ENCODE measurements at places on chromosomes 5 and 9.

GRCh38 chr5:98204798-98205197 is 568.7 kb upstream of the RGMB start:
- DNase-seq, result no peak

GRCh38 chr9:86202338-86202882 is 57.0 kb downstream of the C9orf153 start:
- DNase-seq, result no peak

DNA sequence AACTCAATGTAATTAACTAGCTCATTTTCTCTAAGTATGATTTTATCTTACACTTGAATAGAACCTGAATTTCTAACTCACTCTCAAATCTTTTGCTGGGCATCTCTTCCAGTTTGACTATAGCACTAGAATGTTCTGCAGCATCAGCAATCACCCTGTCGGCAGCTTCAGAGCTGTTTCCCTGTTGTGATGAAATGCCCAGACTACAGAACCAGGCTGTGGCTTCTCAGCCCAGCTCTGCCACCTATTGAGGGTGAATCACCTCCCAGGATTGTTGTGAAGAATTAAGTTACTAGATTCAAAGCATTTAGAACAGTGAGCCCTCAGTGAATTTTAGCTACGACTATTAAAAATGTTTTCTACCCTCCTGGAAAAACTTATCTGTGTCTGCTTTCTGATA is 90.4 kb upstream of the ANKRD55 start:
- no peak for DNase-seq

DNA sequence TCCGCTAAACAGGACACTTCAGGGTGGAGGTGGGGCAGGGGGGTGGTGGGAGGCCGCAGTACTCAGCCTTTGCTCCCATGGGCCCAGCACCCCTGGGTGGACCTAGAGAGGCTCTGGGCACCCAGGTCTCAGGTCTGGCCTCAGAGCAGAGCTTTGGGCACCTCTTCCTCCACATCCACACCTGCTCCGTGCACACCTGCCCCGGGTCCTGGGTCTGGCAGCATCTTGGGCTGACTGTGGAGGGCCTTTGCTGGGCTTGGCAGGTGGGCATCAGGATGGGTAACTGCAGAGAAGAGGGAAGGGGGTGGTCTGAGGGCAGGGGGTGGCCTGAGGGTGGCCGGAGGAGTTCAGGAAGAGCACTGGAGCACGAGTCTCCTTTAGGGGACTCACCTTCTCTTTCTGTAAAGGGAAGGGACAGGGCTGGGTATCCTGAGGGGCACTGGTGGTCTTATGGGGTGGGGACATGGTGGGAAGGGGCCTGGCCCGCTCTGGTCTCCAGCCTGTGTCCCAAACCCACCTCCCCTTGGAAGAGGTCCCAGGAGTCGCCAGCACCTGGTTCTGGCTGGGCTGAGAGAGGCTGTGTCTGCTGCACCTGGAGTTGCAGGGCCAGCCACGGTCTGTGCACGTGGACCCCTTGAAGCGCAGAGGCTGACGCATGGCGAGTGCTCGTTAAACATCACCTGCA is 106.7 kb upstream of the IER5L start:
- no peak for DNase-seq

DNA sequence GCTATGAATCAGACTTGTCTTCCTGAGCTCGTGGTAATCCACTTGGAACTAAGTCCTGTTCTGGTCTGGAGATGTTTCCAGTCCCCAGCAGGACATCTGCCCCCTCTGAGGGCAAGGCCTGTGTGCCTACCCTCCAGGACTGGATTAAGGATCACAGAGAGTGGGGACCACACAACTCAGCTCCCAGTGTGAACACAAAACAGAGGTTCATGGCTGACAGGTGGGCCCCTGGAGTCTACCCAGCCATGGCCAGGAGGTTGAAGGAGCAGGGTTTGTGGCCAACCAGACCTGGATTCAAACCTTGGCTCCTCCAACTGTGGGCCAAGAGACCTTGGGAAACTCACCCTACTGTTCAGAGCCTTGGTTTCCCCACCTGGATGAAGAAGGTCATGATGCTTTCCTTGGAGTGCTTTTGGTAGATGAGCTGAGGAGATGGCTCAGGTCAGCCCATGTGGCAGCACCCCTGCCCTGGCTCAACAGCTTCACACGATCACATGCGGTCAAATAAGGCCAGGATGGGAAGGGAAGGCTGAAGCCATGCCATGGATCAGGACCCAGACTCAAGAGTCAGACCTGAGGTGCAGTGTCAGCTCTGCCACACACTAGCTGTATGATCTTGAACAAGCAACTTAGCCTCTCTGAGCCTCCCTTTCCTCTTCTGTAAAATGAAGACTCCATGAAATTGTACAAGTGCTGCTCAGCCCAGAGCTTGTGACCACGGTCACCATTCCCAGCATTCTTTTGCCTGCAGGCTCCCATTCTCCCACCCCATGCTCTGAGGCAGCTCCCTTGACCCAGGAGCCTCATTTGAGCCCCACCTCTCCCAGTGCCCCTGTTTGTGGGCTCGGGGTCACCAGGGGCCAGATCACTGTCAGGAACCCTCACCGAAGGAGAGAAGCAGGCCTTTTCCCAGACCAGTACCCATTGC is 27.3 kb upstream of the ANGPTL2 start:
- no peak for DNase-seq

- no peak for DNase-seq
Observed at GRCh38 chr9:87513161-87513560, 15.5 kb downstream of the DAPK1 start.

GRCh38 chr5:178123094-178123965 is 7.5 kb upstream of the RMND5B start:
- no peak for DNase-seq

- DNase-seq, result no peak
Observed at GRCh38 chr5:127586066-127586770, 62.7 kb upstream of the CTXN3 start.

- DNase-seq, result no peak
Observed at GRCh38 chr9:134223591-134224122, 59.3 kb upstream of the RNU6ATAC start.

DNA sequence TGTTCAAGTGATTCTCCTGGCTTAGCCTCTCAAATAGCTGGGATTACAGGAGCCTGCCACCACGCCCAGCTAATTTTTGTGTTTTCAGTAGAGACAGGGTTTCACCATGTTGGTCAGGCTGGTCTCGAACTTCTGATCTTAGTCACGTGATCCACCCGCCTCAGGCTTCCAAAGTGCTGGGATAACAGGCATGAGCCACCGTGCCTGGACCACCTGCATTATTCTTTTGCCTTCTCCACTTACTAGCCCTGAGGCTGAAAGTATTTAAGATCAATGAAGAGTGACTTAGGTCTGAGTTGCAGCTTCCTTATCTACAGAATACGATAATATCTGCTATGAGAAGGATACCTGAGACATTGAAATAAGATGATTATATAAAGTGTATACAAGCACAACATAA is 123.9 kb downstream of the LMNB1 start:
- no peak for DNase-seq

DNA sequence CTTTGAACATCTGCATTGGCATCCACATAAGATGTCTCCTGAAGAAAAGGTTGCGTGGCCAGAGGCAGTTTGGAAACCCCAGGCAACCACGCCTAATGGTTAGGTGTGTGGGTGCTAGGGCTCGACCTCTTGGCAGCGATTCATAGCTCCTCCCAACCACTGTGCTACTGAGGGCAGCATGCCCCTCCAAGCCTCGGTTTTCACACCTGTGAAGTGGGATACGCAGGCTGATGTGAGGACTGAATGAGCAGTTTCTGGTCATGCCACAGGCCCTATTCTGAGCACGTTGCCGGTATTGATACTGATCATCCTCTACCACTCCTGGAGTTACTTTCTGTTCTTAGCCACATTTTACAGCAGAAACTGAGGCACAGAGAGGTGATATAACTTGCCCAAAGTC is 19.1 kb downstream of the NDST1 start:
- DNase-seq, result no peak

GRCh38 chr5:151664694-151665585 is 21.8 kb downstream of the SPARC start:
- no peak for DNase-seq

- no peak for DNase-seq
Observed at GRCh38 chr5:157558041-157558595, 17.5 kb downstream of the ADAM19 start.

GRCh38 chr9:30015073-30015472 is 2369.4 kb upstream of the ACO1 start:
- DNase-seq, result no peak

DNA sequence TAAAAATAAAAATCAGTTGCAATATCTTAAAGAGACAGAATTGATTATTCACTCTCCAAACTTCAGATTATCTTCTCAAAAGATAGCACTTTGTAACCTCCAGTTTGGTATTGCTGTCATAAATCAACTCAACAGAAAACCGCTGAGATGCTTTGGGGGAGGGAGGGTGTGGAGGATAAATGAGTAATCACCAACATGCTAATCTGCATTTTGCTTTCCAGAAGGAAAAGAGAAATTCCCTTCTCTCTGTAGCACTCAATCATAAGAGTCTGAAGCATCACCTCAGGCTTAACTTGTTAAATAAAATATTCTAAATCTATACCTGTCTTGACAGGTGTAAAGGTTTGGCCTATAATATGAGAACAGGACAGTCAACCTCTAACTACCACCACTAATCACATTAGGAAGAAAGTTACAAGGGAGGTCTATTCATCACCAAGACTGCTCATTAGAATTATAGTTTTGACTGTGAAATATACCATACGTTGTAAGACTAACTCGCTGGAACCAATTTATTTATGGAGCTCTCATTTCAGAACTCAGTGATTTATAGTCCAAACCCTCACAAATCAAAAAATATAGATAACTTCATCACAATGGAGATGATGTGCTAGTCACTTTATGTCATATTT is 89.0 kb downstream of the PIK3R1 start:
- DNase-seq, result no peak

DNA sequence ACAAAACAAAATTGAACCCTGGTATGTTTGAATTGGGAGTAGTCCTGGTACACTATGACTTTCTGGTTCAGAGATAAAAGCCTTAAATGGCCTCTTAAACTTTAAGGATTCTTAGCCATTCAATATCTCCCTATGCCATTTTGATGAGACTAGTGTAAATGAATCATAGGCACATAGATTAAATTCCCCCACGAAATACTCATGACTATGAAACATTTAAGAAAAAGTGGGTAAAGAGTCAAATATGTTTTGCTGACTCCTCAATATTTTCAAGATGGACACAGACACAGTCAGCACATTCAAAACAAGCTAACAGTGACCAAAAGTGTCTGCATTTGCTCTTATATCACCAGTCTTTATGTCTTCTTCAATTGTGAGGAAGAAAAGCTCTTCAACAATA is 278.3 kb downstream of the PDE4D start:
- no peak for DNase-seq

All from mesothelial cell of epicardium (in vitro differentiated cells).